Sigmoid colon (tissue), 7 donors: ENCODE measurements at places on chromosomes 5 and 9.
A peak's percentile ranks its signal among the peaks of the same experiment; 100 is the strongest.

DNA sequence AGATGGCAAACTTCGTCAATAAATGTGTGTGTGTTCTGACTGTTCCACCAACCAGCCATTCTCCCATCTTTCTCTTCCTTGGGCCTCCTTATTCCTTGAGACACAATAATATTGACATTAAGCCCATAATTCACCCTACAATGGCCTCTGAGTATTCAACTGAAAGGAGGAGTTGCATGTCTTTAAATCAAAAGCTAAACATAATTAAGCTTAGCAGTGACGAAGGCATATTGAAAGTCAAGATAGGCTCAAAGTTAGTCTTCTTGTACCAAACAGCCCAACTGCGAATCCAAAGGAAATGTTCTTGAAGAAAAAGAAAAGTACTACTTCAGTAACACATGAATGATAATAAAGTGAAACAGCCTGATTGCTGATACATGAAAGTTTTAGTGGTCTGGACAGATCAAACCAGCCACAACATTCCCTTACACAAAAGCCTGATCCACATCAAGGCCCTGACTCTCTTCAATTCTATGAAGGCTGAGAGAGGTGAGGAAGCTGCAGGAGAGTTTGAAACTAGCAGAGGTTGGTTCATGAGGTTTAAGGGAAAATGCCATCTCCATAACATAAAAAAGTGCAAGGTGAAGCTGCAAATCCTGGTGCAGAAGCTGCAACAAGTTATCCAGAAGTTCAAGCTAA, 81.4 kb downstream of the DENND1A start:
- no peak for DNase-seq
- no peaks in the 10 kb centered on the region for H3K4me1 ChIP-seq
- H3K4me3 ChIP-seq = no peak overlapping the region
- H3K27me3 ChIP-seq = no peaks in the 10 kb centered on the region

- H3K4me3 ChIP-seq = no peak overlapping the region
- H3K4me1 ChIP-seq = no peaks in the 10 kb centered on the region
- no peak for DNase-seq
- no peaks in the 10 kb centered on the region for H3K27me3 ChIP-seq
- H3K27ac ChIP-seq = no peak overlapping the region
Measured at GRCh38 chr5:106637275-106637674, 1033.5 kb downstream of the EFNA5 start.

GRCh38 chr5:150082374-150082773, 4.0 kb downstream of the CSF1R start:
- H3K27ac ChIP-seq = no peak overlapping the region
- DNase-seq = no peak
- H3K4me1 ChIP-seq = no peaks in the 10 kb centered on the region
- H3K4me3 ChIP-seq = peak overlapping the region; percentile 9
- H3K27me3 ChIP-seq = no peaks in the 10 kb centered on the region

GRCh38 chr5:14699807-14700400, 35.4 kb downstream of the OTULIN start:
- H3K36me3 ChIP-seq = peaks cover 68% of the 10 kb centered on the region
- no peak overlapping the region for H3K27ac ChIP-seq
- H3K27me3 ChIP-seq = no peaks in the 10 kb centered on the region
- no peak for DNase-seq
- H3K4me1 ChIP-seq = peaks cover 14% of the 10 kb centered on the region

GRCh38 chr5:128199611-128200010, 116.0 kb downstream of the SLC12A2 start:
- no peaks in the 10 kb centered on the region for H3K36me3 ChIP-seq
- no peak for DNase-seq
- H3K4me3 ChIP-seq = no peak overlapping the region

- no peaks in the 10 kb centered on the region for H3K4me1 ChIP-seq
- no peaks in the 10 kb centered on the region for H3K36me3 ChIP-seq
- peak; percentile 67 for DNase-seq
- no peak overlapping the region for H3K4me3 ChIP-seq
- H3K27me3 ChIP-seq = no peaks in the 10 kb centered on the region
- H3K27ac ChIP-seq = no peak overlapping the region
Measured at GRCh38 chr5:82312373-82312856, 34.3 kb upstream of the RPS23 start.
